ENCODE measurements at places on chromosomes 2 and 18.

DNA sequence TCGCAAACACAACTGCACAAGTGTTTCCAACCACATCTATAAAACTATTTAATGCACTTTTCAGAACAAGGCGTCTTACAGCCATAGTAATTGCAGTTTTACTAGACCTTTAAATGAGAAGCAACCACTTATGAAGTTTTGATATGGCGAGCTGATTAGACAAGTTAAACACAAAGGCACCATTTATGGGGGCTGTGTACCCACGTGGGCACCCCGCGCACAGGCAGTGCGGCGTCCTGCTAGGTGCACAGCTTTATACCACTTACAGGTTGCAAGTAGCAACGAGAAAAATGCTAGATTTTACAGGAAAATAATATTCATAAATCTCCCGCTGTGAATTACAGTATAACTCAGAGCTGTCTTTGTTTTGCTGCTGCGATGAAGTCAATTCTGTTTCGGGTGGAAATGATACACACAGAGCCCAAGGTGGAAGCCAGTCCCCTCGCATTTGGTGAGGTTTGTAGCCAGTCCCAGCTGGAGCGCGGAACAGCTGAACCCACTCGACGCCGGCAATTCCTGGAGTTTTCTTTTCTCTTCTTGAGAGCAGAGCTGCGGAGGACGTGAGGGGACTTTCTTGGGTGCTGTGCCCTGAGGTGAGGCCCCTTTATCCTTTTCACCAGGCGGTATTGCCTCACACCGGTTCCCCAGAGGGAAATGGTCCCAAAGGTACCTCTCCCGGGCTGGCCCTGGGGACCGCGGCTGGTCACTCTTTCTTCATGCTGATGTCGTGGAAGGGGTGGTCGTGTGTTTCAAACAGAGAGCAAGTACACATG lies 76.7 kb downstream of the PTGR3 start:
- no peak for DNase-seq

GRCh38 chr2:45890819-45891218 lies 239.3 kb downstream of the PRKCE start:
- no peak for DNase-seq

- DNase-seq = no peak
Observed at GRCh38 chr18:2485983-2486382, 85.3 kb downstream of the METTL4 start.

GRCh38 chr2:231563378-231563961 lies 29.2 kb upstream of the TEX44 start:
- DNase-seq = no peak

GRCh38 chr2:67445652-67446268 lies 48.6 kb downstream of the ETAA1 start:
- DNase-seq = no peak

- DNase-seq = no peak
Observed at GRCh38 chr18:30134020-30134419, 908.5 kb downstream of the DSC3 start.

GRCh38 chr2:180495606-180496005 lies 484.8 kb upstream of the UBE2E3 start:
- DNase-seq = no peak

- DNase-seq = no peak
Observed at GRCh38 chr2:66191311-66191710, 243.6 kb upstream of the MEIS1 start.

DNA sequence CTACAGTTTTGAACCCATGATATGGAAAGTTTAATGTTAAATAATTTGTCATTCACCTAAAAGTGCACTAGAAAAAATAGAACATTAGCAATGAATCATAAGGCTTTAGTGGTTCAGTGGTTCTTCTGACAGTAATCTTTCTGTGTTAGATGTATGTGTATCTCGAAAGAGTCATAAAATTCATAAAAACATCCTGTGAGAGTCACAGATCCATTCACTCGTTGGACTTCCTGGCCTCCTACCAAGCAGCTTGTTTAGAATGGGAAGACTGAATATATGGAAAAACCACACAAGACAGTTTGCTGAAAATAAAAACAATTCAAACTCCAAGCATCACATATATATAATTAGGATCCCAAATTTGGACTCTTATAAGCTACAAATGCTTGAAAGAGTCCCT lies 34.8 kb downstream of the ADNP2 start:
- no peak for DNase-seq

- DNase-seq = no peak
Observed at GRCh38 chr18:77059294-77059916, 73.2 kb downstream of the MBP start.

DNA sequence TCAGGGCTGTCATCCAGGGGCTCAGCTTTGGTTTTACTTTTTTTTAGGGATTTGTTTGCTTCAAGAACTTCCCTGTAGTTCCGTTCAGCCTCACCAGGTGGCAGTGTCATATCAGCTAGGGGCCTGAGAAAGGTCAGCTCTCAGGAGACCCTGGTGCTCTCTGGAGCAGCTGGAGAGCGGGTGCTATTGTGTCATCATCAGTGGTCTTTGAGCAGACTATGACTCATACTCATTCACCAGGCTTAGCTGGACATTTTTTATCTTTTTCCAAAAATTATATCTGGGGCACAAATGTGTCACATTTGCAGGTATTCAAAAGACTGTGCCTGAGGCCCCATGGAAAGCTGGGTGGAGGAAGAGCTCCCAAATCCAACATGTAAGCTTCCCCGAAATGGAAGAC lies 24.4 kb downstream of the ZNF892 start:
- DNase-seq = no peak
